Hematopoietic multipotent progenitor cell treated with erythropoietin and hydrocortisone succinate and interleukin-3 and kit ligand, for 6 days (in vitro differentiated cells): ENCODE measurements at places on chromosomes 11 and 22.

DNA sequence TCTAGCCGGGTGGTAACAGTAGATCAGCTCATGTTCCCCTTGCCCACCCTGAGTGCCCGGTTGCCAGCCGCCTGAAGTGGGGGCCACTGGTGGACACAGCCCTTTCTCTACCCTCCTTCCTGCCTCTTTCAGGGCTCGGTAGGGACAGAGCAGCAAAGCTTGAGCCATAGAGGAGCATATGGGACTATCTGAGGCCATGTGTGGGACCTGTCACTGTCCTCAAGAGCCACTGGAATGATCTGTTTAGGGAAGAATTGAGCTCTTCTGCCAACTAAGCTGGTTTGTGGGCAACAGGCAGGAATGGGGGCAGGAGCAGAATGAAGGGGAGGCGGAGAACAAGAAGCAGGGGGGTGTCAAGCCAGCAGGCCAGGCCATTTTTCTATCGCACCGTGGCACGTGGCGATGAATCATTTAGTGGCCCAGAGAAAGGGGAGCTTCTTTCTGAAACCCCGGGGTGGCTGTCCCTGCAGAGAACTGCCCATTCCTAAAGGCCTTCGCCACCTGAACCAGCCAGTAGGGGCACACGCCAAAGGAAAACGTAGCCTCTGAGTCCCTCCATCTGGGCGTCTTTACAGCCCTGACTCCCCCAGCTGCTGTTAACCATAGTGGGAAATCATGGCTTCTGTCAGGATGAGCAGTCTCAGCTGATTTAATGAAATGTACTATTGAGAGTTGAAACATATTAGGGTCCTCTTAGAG lies 8.8 kb downstream of the ASPHD2 start:
- no peak for DNase-seq

DNA sequence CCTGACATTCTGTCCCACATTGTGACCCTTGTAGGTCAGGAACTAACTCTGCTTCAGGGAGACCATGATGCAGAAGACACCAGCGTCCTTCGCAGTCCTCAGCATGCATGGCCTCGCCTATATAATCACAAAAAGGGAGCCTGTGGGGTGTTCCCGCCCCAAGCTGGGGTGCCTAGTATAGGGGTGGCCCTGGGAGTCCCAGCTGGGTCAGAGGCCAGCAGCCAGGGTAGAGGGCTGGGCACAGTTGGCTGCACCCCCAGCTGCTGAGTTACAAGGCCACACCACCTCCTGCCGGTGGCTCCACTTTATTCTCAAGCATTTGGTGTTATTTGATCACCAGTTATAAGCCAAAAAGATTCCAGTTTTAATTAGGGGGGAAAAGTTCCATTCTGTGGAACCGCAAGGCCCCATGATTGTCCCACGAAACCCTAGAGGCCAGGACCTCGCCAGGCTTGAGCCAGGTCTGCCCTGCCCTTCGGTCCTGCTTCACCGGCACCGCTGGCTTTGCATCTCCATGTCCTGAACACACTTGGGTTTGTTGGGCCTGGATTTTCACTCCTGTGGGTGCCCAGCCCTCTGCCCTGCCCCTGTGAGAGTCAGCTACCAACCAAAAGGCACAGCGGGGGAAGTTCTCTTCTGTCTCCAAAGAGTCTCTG lies 15.0 kb upstream of the GNB1L start:
- no peak for DNase-seq

DNA sequence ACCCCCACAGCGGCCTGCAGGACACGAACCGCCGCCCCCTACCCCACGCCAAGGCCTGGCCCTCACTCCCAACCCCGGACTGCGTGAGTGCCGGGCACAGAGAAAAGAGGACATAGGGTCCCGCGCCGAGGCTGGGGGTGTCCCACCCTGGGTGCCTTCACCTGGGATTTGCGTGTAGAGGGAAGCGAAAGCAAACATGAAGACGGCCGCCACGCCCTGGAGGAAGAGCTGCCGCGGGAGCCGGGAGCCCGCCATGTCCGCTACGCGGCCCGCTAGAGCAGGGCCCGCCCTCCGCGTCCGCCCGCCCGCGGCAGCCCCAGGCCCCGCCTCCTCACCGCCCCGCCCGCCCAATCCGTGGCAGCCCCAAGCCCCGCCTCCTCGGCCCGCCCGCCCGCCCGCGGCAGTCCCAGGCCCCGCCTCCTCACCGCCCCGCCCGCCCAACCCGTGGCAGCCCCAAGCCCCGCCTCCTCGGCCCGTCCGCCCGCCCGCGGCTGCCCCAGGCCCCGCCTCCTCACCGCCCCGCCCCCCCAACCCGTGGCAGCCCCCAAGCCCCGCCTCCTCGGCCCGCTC lies at the start of gene LMF2:
Gene LMF2, minus strand, starts transcription at position 282 of the 570 bp plus-strand sequence. Its CDS starts 27 bp downstream, at position 255.
- DNase-seq: no peak

DNA sequence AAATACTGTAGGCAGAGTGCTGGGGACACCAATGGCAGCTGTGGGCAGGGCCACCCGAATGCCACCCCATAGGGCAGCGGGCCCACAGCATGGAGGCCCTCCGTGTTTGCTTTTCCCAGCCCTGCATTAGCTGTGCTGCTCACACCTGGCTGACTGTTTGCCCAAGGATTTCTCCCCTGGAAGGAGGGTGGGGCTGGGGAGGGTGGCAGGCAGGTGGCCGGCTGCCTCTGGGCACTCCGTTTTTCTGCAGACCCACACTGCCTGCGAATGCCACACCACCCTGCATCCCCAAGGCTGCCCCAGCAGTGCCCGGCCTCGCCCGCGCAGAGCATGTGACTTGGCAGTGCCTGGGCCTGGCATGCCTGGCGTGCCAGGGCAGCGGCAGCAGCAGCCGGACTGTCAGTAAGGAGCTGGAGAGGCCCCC lies 19.6 kb downstream of the DAGLA start:
- no peak for DNase-seq
